ENCODE measurements at places on chromosomes 16 and 17. TPM values are rescaled to one million over a fixed set of nuclear protein-coding genes. Genes with fewer than 3 reads are reported as not detected.
A peak's percentile ranks its signal among the peaks of the same experiment; 100 is the strongest.

- peak; percentile 4 for DNase-seq
- H3K27ac ChIP-seq, result no peak overlapping the region
- peaks cover 26% of the 10 kb centered on the region for H3K27me3 ChIP-seq
These were observed 16.4 kb upstream of the RBFOX3 start for GRCh38 chr17:79627184-79627765.

DNA sequence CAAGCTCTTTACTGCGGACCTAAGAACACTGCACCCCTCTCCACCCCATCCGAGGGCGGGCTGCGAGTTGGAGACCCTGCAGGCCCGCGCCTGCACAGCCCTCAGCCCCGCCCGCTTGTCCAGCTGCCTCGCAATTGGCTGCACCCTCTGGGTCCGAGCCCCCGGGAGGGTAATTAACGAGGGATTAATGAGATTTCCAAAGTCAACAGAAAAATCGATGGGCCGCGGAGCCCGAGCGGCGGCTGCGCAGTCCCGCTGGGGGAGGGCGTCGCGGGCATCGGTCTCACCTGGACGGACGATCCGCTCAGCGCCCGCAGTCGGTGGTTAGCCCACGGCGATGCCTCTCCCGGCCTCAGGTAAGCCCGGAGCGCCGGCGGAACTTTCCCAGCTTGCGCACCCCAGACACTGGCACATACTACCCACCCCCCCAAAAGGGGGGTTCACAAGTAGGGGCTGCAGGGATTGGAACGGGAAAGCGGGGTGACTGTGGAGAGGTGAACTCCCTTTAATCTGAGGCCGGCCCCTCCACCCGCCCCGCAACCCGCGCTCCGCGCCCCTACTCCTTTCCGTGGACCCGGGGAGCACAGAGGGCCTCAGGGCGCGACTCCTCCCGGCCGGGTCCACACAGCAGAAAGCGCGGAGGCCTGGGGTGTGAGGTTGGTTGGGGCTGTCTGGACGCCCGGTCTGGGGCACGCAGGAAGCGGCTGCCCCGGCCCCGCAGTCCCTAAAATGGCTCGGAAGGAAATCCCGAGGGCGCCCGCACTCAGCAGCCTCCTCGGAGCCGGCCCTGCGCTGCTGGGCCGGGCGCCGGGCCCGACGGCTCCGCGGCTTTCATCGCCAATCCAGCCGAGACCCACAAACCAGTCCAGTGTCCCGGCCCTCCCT, at the start of gene OTOP3:
TSS of gene OTOP3 (plus strand) at position 314 of the 885 bp plus-strand sequence. CDS start at position 338, 24 bp downstream.
- no peak within 1 kb of the TSS for H3K4me3 ChIP-seq
- no peak for DNase-seq
- H3K27ac ChIP-seq, result no peak within 1 kb of the TSS
- H3K4me1 ChIP-seq, result no peaks in the 10 kb centered on the region
- H3K27me3 ChIP-seq, result peaks cover 48% of the 10 kb centered on the region

DNA sequence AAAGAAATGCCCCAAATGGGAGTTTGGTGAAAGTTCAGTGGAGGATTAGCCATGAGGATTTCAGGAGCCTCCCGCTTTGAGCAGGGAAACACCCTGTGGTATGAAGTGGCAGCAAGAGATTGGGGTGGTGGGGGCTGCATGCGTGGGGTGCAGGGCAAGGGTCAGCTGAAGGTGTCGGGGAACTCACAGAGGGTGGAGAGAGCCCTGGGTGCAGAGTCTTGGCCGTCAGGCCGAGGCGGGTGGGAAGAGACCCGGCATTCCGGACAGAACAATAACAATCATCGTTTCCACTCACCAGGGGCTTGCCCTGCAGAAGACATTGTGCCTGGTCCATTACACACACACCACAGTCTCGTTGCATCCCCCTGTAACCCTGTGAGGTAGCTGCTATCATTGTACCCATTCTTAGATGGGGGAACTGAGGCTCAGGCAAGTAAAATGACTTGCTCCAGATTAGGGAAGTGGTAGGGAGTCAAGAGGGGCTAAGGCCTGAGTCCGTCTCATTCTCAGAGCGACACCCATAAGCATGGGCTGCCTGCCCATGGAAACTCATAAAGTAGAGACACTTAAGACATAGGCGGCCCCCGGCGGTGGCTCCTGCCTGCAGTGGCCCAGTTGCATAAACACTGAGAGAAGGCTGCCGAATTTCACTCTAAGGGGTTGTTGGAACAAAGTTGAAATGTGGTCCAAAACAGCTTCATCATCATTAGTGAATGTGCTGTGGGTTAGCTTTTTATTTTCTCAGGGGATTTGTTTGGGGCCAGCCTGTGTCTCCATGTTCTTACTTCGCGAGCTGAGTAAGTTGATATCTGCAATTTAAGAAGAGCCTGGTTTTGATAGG, 93.3 kb downstream of the CMIP start:
- H3K27ac ChIP-seq, result no peak overlapping the region
- no peaks in the 10 kb centered on the region for H3K36me3 ChIP-seq
- peaks cover 5% of the 10 kb centered on the region for H3K4me1 ChIP-seq
- no peak overlapping the region for H3K4me3 ChIP-seq
- no peak for DNase-seq
- H3K27me3 ChIP-seq, result no peaks in the 10 kb centered on the region

GRCh38 chr16:57536306-57537193, at the start of gene CCDC102A:
Gene CCDC102A, minus strand, starts transcription at chr16:57536571. Its CDS starts 7,394 bp downstream, at chr16:57529177.
- peak within 1 kb of the TSS; percentile 86 for H3K4me3 ChIP-seq
- no peaks in the 10 kb centered on the region for H3K36me3 ChIP-seq
- H3K4me1 ChIP-seq, result peaks cover 64% of the 10 kb centered on the region
- peak; percentile 66 for DNase-seq
- H3K27me3 ChIP-seq, result no peaks in the 10 kb centered on the region

- no peak for DNase-seq
- H3K27me3 ChIP-seq, result no peaks in the 10 kb centered on the region
- peaks cover 17% of the 10 kb centered on the region for H3K36me3 ChIP-seq
- H3K4me3 ChIP-seq, result no peak overlapping the region
These were observed 243.5 kb downstream of the STX8 start for GRCh38 chr17:9332132-9332494.

GRCh38 chr17:55421179-55421934, at the start of gene MMD:
Gene MMD, minus strand, starts transcription at chr17:55421835. Its CDS starts 140 bp downstream, at chr17:55421695.
- DNase-seq, result no peak
- peak within 1 kb of the TSS; percentile 89 for H3K4me3 ChIP-seq
- H3K27me3 ChIP-seq, result peaks cover 19% of the 10 kb centered on the region

DNA sequence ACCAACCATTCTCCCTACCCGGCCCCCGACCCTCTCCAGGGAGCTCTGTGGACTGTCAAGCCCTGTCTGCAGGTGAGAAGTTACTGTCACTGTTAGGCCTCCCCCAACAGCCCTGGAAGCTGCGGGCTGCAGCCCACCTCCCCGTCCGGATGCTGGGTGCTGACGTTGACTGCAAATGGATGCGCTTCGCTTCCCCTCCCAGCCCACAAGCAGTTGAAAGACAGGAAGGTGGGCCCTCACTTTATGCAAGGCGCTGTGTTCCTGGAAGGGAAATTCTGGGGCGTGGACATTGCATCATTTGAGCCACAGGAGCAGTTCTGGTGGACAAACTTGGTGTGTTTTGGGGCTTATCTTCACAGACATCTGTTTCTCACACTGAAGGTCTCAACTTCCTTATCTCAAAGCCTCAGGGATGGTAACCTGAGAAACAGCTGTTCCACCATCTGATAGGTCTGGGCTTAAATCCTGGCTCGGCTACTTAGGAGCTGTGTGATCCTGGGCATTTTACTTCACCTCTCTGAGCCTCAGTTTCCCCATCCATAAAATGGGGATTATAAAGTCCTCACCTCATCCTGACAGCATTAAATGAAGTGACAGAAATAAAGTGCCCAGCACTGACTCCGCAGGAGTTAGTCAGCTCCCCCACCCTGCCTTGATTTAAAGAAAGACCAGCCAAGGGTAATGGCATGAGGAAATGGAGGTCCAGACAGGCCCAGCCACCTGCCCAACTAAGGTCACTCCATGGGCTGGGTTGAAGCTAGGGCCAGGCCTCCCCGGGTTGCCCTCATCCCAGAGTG, 4.6 kb upstream of the DRC7 start:
- H3K36me3 ChIP-seq, result no peaks in the 10 kb centered on the region
- no peak overlapping the region for H3K27ac ChIP-seq
- no peaks in the 10 kb centered on the region for H3K27me3 ChIP-seq
- H3K4me1 ChIP-seq, result peaks cover 14% of the 10 kb centered on the region

GRCh38 chr16:75197522-75198134, 9.3 kb downstream of the CTRB2 start:
- H3K4me1 ChIP-seq, result peaks cover 9% of the 10 kb centered on the region
- H3K27me3 ChIP-seq, result peaks cover 13% of the 10 kb centered on the region

GRCh38 chr17:62119373-62119772, 54.3 kb upstream of the MED13 start:
- no peaks in the 10 kb centered on the region for H3K27me3 ChIP-seq
- no peak overlapping the region for H3K4me3 ChIP-seq
- peaks cover 23% of the 10 kb centered on the region for H3K4me1 ChIP-seq
- H3K36me3 ChIP-seq, result no peaks in the 10 kb centered on the region

DNA sequence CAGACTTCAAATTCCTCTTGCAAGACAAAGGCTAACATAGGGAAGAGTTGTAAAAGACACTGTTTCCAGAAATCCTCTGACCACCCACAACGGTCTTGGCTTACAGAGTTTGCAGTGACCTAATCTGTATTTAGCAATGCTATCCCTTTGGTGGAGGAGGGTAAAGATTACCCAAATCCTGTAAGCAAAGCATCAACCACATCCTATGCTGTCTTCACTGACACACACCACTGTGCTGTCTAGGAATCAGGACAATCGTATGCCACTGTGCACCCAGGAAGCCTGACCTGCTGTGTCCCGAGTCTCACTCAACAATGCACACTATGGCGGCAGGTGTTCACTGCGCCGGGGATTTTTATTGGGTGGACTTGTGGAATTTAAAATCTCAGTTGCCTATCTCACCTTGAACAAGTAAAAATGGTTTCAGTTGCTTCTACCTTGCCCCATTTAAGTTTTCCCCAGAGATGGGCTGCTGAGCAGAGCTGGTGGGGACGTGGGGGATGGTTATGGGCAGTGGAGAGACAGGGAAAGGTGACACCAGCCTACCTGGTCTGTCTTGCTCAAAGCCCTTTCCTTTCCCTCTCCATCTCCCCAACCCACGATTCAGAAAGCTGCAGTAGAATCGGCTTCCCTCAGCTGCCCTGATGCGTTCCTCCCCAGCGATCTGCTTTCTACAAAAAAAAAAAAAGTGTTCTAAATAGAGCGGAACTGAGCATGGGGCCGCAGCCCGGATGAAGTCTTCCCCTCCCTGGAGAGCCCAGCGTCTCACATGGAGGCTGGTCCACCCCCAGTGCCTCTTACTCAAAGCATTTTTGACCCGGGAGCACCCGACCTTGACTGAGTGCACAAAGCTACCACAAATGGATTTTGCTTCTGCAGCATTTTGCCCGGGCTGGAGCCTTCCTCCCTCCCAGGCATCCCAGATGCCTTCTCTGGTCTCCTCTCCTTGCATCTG, 271.5 kb downstream of the SOX9 start:
- H3K4me3 ChIP-seq, result no peak overlapping the region
- H3K27me3 ChIP-seq, result peaks cover 3% of the 10 kb centered on the region
- no peaks in the 10 kb centered on the region for H3K36me3 ChIP-seq
- H3K27ac ChIP-seq, result no peak overlapping the region
- H3K4me1 ChIP-seq, result no peaks in the 10 kb centered on the region

GRCh38 chr16:29745121-29745852, 503 bp downstream of the C16orf54 start:
- H3K27ac ChIP-seq, result peak overlapping the region; percentile 98
- DNase-seq, result peak; percentile 80
- peaks cover 34% of the 10 kb centered on the region for H3K36me3 ChIP-seq
- peaks cover 66% of the 10 kb centered on the region for H3K4me1 ChIP-seq

DNA sequence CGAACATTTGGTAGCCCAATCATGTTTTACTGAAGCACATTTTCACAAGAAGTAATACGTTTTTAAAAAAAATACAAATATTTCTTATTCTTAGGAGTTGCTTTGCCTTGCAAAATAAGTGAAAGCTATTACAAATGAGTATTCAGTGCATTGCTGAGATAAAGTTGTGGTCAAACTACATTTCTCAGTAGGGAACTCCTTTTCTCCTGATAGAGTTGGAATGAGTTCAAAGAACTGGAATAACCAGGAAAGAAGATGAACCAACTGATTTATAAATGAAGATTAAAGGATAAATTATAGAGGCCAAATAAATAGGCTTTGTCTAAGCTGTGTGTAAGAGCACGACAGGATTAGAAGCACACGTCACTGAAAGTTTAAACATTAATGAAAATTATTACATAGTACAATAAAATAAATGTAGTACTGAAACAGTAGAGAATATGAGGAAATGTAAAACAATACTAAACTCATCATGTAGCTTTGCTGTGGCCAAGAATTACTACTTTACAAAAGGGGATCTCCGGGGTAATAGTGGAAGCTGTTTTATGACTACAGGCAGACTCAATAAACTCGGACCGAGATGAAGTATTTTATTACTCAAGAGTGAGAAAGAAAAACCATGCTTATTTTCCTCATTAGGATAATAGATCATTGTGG, 73.6 kb downstream of the KCNJ2 start:
- no peak overlapping the region for H3K27ac ChIP-seq
- no peak for DNase-seq
- H3K36me3 ChIP-seq, result no peaks in the 10 kb centered on the region
- H3K27me3 ChIP-seq, result no peaks in the 10 kb centered on the region
- H3K4me3 ChIP-seq, result no peak overlapping the region

GRCh38 chr16:86195863-86196630, 297.1 kb downstream of the IRF8 start:
- no peak overlapping the region for H3K27ac ChIP-seq
- no peaks in the 10 kb centered on the region for H3K36me3 ChIP-seq

DNA sequence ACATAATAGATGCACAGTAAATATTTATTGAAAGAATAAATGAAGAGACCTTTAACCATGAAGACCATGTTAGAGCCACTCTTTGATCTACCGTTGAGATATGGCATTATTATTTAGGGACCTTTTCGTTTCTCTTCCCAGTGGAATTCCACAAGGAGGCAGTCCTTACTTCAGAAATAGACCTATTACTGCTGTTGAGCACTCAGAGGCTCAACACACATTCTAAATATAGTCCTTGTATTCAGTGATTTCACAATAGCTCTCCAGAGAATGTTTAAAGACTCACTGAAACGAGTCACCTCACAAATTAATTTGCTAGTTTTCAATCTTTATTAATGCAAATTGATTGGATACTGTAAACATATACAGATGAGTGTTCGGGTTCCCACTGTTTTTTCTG, 603.8 kb downstream of the CDH8 start:
- H3K27ac ChIP-seq, result no peak overlapping the region
- H3K36me3 ChIP-seq, result no peaks in the 10 kb centered on the region
- no peak for DNase-seq
- H3K4me3 ChIP-seq, result no peak overlapping the region

- peaks cover 18% of the 10 kb centered on the region for H3K4me1 ChIP-seq
- no peak overlapping the region for H3K4me3 ChIP-seq
- H3K36me3 ChIP-seq, result no peaks in the 10 kb centered on the region
- no peak for DNase-seq
- no peak overlapping the region for H3K27ac ChIP-seq
- H3K27me3 ChIP-seq, result no peaks in the 10 kb centered on the region
These were observed 39.5 kb downstream of the CMIP start for GRCh38 chr16:81483970-81484595.

- no peak overlapping the region for H3K4me3 ChIP-seq
- H3K27me3 ChIP-seq, result no peaks in the 10 kb centered on the region
- peaks cover 3% of the 10 kb centered on the region for H3K4me1 ChIP-seq
- H3K27ac ChIP-seq, result no peak overlapping the region
- DNase-seq, result no peak
These were observed 57.7 kb downstream of the SREBF1 start for GRCh38 chr17:17779015-17779611.

The SALL1 gene
- total RNA-seq, result not detected

The TEKT3 gene
- total RNA-seq, result not detected

The NUBP1 gene
- total RNA-seq, result 26.5 TPM

The MYH8 gene
- total RNA-seq, result not detected

The NAGS gene
- 1.5 TPM for total RNA-seq

The KCNJ12 gene
- total RNA-seq, result not detected

Measured in activated CD4-positive, alpha-beta memory T cell treated with anti-CD3 and anti-CD28 coated beads for 36 hours (primary cell).